Fibroblast of skin of back (primary cell): ENCODE measurements at places on chromosomes 5 and 9.

- DNase-seq = no peak
These were observed 56.9 kb upstream of the COL15A1 start for GRCh38 chr9:98886691-98887229.

GRCh38 chr9:72149231-72149975 lies at the start of gene GDA:
GDA (plus strand) TSS chr9:72149440; CDS start chr9:72149560, 120 bp downstream.
- no peak for DNase-seq

- no peak for DNase-seq
These were observed 398.6 kb upstream of the ADAMTSL1 start for GRCh38 chr9:18075253-18075952.

GRCh38 chr9:124084087-124084486 lies 72.5 kb downstream of the LHX2 start:
- DNase-seq = no peak

DNA sequence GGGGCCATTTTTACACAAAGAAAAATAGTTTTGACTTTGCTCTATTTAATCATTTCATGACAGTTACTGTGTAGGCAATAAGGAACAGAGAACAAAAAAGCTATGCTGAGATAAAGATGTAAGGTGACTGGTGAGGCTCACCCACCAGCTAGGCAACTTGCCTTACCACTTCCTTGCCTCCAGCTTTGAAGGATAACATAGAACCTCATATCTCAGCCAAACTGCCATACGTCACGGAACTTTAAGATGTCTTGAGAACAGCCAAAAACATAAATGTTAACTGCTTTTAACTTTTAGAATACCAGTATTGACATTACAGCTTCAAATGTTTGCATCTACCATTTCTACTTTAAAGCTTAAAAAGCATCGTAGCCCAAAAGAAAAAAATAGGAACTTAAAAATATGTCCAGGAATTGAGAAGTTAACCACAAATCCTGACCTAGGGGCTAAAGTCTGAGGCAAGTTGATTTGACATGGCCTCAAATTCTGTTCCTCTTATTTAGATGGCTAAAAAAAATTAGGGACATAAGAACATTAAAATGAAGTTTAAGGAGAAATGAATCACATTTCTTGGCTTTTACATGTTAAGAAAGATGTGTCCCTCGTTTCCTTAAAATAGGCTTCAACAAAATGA lies 7.7 kb upstream of the GCNT4 start:
- no peak for DNase-seq

- no peak for DNase-seq
These were observed 1.3 kb upstream of the DMRT3 start for GRCh38 chr9:974996-975739.

DNA sequence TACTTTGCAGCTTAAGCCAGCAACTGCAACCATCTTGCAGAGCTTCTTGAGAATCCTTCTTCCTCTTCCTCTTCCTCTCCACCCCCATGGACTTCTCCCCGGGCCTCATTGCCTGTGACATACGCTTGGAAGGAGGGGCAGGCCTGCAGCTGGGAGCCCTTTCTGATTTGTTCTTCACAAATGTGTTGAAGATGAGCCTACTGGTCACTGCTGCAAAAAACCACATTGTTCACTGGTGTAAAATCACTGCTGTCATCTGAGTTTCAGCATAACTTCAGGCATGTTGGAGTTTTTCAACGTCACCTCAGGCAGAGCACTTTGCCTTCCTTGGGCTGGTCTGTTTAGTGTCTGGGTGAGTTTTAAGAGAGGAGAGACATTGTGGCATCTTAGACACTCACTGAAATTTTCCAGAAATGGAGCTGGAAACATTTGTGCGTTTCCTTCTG lies 7.9 kb downstream of the TJP2 start:
- no peak for DNase-seq
